ENCODE measurements at places on chromosomes 11 and 22.

DNA sequence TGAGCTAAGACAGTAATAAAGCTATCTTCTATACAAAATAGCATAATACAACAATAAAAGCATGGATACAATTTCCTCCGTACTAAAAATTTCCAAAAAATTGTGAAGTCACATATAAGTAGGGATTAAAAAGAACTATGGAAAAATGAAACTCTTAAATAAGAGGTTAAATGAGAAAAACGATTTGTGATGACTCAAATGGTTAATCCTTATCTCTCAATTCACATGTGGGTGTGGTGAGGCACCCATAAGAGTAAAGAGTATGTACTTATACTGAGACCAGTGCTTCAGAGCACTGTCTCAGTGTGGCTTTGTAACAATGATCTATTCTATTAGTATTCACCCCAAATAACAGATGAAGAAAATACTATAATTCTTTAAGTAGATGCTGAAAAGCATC, 25.0 kb upstream of the CCDC34 start:
- DNase-seq = no peak

GRCh38 chr11:2091112-2091746, 48.0 kb downstream of the IGF2 start:
- DNase-seq = no peak

- no peak for DNase-seq
Observed at GRCh38 chr22:20180245-20180630, 29.4 kb upstream of the CCDC188 start.

GRCh38 chr11:75432911-75433321, at the start of gene KLHL35:
Gene KLHL35 (minus strand): TSS chr11:75433203. CDS start chr11:75430629, 2,574 bp downstream.
- no peak for DNase-seq

GRCh38 chr11:70270877-70271648, 573 bp downstream of the PPFIA1 start:
- peak; percentile 44 for DNase-seq

GRCh38 chr22:22605074-22605404, 39.4 kb upstream of the GGTLC2 start:
- no peak for DNase-seq

- no peak for DNase-seq
Observed at GRCh38 chr11:119625206-119625978, 103.6 kb downstream of the NECTIN1 start.
